DMS53 (cell line): ENCODE measurements at places on chromosomes 13 and 19.

- no peak for DNase-seq
These were observed 324.4 kb downstream of the NDFIP2 start for GRCh38 chr13:79805317-79805716.

GRCh38 chr13:30882026-30882850, 23.8 kb upstream of the MEDAG start:
- no peak for DNase-seq

- DNase-seq = no peak
These were observed 19.6 kb upstream of the RAP2A start for GRCh38 chr13:97414392-97414791.

DNA sequence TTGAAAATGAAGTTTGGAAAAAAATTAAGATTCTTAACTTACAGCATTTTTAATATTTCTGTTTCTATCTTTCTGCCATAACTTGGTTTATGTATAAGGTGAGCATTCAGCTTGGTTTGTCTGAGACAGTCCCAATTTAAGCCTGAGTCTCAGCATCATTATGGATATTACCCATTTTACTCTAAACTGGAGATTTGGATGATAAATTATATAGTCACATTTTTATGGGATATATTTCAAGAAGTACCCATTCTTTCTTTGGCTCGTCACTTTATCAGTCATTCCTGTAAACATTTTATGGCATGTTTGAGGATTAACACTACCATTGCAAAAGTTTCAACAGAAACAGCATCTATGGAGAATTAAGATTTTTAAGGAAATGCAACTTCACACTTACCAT, 1129.0 kb upstream of the PCDH9 start:
- DNase-seq = no peak

GRCh38 chr19:3387645-3388589, 21.5 kb downstream of the NFIC start:
- DNase-seq = peak; percentile 83
